Activated B cell treated with CpG ODN at 0.5 μM for 24 hours (primary cell): ENCODE measurements at places on chromosomes 4 and X.
A peak's percentile ranks its signal among the peaks of the same experiment; 100 is the strongest.

DNA sequence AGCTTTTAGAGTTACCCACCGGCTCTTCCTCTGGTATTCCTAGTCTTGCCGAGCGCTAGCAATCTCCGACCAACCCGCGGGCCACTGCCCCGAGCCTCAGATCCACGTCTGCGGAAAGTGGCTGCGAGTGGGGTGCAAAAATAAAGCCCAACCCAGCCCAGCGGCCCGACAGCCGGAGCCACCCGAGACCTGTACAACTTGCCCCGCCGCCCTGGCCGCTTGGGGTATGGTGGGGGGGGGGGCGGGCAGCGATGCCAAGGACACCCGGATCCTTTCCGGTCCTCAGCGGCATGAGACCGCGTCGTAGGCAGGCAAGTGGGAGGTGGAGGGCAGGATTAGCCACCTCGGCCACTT is 1.6 kb downstream of the SLITRK4 start:
- DNase-seq, result no peak

GRCh38 chr4:118910221-118910620 is 21.6 kb downstream of the SYNPO2 start:
- DNase-seq, result no peak

DNA sequence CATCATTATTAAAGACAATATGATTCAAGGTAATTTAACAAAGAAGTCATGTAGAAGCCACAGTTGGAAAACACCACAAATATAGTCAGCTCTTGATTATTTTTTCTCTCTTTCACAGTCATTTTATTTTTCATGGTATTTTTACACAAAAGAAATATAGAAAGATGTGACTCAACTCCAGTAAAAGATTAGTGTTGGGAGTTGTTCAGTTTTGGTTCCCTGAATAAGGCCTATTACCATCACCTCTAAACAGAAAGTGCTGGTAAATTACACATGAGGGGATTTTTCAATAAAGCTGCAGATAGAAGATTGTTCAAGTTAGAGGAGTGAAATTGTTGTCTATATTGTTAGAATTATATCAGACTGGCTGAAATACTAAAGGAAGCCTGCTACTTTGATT is 107.0 kb downstream of the DDIT4L start:
- no peak for DNase-seq

GRCh38 chr4:137660211-137660610 is 127.9 kb upstream of the PCDH18 start:
- DNase-seq, result no peak

DNA sequence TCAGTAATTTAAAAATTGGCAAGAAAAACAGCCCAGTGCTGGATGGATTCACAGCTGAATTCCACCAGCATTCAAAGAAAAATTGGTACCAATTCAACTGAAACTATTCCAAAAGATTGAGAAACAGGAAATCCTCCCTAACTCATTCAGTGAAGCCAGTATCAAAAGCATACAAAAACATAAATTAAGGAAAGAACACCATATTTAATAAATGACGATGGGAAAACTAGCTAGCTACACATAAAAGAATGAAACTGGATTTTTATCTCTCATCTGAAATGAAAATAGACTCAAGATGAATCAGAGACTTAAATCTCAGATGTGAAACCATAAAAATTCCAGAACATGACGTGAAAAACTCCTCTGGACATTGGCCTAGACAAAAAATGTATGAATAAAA is 516.8 kb upstream of the SPANXN1 start:
- no peak for DNase-seq

- no peak for DNase-seq
Measured at GRCh38 chrX:12446342-12447075, 308.2 kb downstream of the FRMPD4 start.

- no peak for DNase-seq
Measured at GRCh38 chr4:32826169-32826568, 2106.0 kb downstream of the PCDH7 start.

- no peak for DNase-seq
Measured at GRCh38 chrX:34764852-34765361, 107.8 kb upstream of the TMEM47 start.

DNA sequence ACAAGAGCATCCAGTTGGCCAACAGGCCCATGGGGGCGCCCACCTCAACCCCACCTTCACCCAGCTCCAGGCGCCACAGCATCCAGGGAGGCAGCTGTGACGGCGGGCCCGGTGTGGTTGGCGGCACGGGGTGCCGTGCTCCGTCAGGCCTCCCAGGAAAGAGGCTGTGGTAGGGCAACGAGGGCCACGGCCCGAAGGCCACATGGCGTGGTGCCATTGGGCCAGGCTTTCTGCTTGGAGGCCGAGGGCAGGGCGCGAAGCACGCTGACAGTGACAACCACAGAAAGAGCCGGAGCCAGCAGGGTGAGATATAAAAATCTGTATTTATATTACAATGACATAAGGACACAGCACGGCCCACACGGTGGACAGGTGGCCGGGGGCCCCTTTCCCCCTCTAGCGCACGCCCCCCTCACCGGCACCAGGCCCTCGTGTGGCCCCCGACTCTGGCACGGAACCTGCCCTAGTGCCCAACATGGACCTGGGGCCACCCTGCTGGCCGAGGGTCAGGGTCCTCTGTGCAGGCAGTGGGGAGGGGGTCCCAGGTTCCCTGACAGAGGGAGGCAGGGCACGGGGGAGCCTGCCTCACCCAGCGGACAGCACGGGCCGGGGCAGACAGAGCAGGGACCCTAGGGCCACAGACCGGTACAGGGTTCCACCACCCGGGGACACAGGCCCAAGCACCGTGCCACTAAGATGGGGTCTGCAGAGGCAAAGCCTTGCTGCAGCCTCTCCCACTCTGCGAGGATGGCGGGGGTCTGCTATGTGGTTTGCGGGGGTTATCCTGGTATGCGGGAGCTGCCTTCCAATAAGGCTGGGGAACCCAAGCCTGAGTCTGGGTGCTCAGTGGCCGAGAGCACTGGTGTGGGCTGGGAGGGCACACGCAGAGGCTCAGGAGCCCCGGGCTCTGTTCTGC is 5.5 kb upstream of the HAUS3 start:
- DNase-seq, result peak; percentile 12

GRCh38 chrX:19924285-19924684 is 36.9 kb upstream of the SH3KBP1 start:
- DNase-seq, result no peak

GRCh38 chr4:75102787-75103085 is 169.8 kb downstream of the PARM1 start:
- no peak for DNase-seq

GRCh38 chr4:8472689-8473197 is 32.2 kb downstream of the TRMT44 start:
- no peak for DNase-seq

GRCh38 chrX:24464836-24465531 is at the start of gene PDK3:
PDK3 (plus strand) TSS chrX:24465286; CDS start chrX:24465456, 170 bp downstream.
- DNase-seq, result peak; percentile 77

- no peak for DNase-seq
Measured at GRCh38 chr4:110034026-110034393, 121.3 kb downstream of the EGF start.

- no peak for DNase-seq
Measured at GRCh38 chrX:39809331-39809730, 288.4 kb downstream of the BCOR start.

DNA sequence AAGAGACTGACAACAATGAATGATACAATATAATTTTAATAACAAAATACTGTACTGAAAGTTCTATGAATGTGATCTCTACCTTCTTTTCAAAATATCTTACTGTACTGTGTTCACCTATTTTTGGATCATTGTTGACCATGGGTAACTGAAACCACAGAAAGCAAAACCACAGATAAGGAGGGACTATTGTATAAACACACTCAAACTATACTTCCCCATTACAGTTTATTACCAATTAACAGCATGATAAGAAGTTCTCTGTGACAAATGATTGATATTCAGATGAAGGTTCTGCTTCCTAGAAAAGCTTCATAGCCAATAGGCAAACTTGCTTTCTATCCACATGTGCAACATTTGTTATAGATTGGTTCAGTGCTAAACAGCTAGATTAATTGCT is 50.1 kb downstream of the GABRG1 start:
- no peak for DNase-seq

- no peak for DNase-seq
Measured at GRCh38 chr4:93299118-93299517, 529.4 kb upstream of the ATOH1 start.

- DNase-seq, result no peak
Measured at GRCh38 chrX:35289952-35290351, 347.4 kb downstream of the FAM47B start.

DNA sequence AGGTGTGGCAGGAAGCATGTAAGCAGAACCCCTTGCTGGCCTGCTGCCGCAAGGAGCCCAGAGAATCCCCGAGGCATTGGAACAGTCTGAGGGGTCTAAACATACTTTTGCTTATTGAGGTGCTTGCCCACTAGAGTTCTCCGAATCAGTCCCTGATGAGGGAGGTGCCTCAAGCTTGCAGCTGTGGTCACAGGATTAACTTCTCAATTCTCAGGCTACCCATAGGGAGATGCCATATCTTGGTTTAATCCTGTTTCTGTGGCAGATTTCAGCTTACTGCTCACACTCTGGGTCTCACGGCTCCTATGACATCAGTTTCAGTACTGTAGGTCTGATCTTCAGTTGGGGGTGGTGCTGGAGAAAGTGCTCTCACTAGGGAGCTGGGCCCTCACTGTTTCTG is 39.9 kb downstream of the CCNG2 start:
- peak; percentile 20 for DNase-seq

DNA sequence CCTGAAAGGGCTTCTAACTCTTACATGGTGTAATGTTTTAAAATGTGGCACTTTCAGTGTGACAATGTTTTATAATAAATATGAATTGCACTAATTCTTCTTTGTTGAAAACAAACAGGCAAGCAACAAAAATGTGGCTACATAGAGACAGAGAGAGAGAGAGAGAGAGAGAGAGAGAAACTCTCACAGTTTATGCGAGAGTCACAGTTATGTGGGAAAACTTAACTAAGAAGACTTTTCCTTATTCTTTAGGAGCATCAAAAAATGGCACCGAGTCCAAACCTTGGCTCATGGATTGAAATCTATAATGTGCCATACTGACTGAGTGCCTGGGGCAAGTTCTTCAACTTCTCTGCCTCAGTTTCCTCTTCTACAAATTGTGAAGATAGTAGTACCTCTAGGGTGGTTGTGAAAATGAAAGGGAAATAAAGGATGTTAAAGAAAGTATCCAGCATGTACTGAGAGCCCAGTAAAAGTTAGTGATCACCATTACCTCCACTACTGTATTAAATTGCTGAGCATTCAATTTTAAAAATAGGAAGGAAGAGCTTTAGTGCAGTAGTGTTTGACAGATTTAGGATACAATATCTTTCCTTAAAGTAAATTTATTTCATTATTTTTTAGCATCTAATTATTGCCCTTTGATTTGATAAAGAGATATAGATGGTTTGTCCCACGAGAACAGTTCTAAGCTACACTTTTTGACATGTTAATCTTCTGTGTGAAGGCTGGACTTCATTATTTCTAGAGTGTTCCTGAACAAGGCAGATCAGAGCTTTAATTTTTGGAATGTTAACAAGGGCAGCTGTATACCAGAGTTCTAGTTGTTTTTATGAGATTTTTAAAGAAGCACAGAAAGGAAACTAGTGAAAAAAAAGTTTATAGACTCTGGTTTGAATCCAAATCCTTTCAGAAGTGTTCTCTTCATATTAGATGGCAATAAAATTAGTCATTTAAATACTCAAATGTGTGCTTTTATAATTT is 187.5 kb upstream of the ANK2 start:
- no peak for DNase-seq

GRCh38 chr4:2886622-2887021 is 43.0 kb downstream of the ADD1 start:
- no peak for DNase-seq

- DNase-seq, result no peak
Measured at GRCh38 chr4:127370604-127371003, 262.2 kb upstream of the INTU start.

GRCh38 chr4:170868170-170868569 is 778.4 kb upstream of the AADAT start:
- no peak for DNase-seq

DNA sequence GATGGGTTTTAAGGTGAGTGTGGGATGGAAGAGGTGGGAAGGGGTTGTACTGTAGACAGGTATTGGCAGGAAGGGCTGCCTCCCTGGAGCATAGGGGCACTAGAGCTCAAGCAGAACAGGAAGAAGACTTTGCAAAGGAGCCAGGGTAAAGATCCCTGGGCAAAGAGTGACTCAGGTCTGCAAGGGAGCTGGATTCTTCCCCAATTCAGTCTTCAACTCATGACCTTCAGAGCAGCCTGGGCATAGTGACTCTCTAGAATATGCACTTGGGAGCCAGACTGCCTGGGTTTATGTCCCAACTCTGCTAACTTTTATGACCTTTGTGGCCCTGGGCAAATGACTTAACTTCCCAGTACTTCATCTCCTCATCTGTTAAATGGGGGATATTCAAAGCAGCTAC is 4.0 kb downstream of the LONRF3 start:
- DNase-seq, result no peak

- DNase-seq, result no peak
Measured at GRCh38 chrX:20274121-20274520, 7.4 kb upstream of the RPS6KA3 start.

DNA sequence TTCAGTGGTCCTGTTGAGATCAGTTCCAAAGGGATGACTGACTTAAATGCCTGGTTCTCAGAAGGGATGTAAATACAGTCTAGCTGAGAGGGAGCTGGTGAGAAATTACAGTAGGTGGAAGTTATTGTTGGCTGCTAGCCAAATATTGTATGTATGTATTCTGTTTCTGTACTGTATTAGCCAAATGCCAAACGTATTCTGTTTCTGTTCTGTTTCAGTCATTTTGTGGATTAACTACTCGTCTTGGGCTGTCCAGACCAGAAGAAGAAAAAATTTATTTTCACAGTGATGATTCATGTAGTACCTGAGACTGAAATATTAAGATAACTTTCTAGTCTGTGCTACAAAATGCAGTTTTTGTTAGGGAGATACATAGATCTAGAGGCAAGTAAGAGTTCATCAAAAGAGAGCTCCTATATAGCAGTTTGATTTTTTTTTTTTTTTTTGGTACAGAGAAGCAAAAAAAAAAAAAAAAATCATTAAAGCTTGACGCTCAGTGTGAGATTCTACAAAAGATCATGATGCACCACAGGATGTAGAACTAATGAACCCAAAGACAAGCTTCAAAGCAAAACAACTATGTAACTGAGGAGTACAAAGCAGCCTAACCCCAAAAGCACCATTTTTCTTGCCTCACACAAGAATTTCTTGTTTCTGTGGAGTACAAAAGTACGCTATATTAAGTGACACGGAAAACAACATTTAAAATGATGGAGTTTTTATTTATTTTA is 54.8 kb downstream of the CASP6 start:
- DNase-seq, result no peak

- DNase-seq, result no peak
Measured at GRCh38 chrX:72255445-72255844, 16.6 kb upstream of the ERCC6L start.

GRCh38 chrX:70132877-70133302 is 357 bp upstream of the IGBP1 start:
- DNase-seq, result no peak

DNA sequence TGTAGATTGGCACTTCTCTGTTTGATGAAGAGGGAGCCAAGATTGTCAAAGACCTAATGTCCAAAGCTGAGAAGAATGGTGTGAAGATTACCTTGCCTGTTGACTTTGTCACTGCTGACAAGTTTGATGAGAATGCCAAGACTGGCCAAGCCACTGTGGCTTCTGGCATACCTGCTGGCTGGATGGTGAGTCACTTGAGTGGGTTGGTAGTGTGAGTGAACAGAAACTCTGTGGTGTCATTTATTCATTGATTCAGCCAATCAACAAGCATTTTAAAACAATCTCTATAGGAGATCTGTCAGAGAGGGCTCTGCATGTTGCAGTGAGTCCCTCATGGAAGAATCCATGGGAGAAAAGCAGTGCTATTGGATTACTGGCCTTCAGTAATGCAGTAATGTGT is 16.3 kb downstream of the TAF9B start:
- DNase-seq, result no peak

- no peak for DNase-seq
Measured at GRCh38 chr4:186687265-186687664, 36.4 kb downstream of the FAT1 start.
